BJ (cell line): ENCODE measurements at places on chromosomes 7 and 10. TPM values are rescaled to one million over a fixed set of nuclear protein-coding genes. Genes with fewer than 3 reads are reported as not detected.

The TUBAL3 gene
- polyA plus RNA-seq = not detected in 2 replicates

The PLAC9 gene
- 16.3 and 19.3 TPM in 2 replicates for polyA plus RNA-seq

The COBL gene
- not detected in 2 replicates for polyA plus RNA-seq

The SFTPA1 gene
- polyA plus RNA-seq = not detected in 2 replicates

The TMEM139 gene
- 0.11 and 0.15 TPM in 2 replicates for polyA plus RNA-seq

The TPK1 gene
- 1.2 and 1.5 TPM in 2 replicates for polyA plus RNA-seq

The KLLN gene
- polyA plus RNA-seq = 0.42 and 0.44 TPM in 2 replicates

The CTAGE4 gene
- polyA plus RNA-seq = 0.91 and 0.98 TPM in 2 replicates

The AMZ1 gene
- polyA plus RNA-seq = 2.9 and 3.7 TPM in 2 replicates

The CHN2 gene
- polyA plus RNA-seq = not detected in 2 replicates

The BICC1 gene
- polyA plus RNA-seq = 27.0 and 32.1 TPM in 2 replicates

The OR2A12 gene
- not detected in 2 replicates for polyA plus RNA-seq

The AGBL3 gene
- polyA plus RNA-seq = 0.32 and 0.80 TPM in 2 replicates

The ACSL5 gene
- polyA plus RNA-seq = 1.0 and 1.5 TPM in 2 replicates

GRCh38 chr10:26486304-26486703 lies 48.2 kb downstream of the APBB1IP start:
- DNase-seq = peak; percentile 98

DNA sequence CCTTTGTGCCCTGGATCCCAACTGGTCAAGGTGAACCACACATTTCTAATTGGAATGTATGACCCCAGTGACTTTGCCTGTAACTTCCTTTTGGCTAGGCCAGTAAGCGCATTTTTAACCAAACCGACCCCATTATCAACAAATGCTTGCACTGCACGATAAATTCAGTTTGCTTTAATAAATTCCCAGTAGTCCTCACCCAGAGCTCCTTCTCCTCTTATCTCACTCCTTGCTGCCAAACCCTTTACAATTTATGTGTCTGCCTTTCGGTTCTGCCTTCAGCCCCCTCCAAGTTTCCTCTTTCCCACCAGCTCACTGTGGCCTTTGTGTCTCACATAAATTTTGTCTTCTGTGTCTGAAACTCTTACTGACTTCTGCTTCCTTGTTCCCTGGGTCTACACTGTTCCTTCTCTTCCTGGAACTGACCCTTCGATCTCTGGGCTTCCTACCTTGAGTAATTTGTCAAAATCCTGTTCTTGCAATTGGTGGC lies 59.0 kb downstream of the TBXAS1 start:
- DNase-seq = no peak

GRCh38 chr10:102341038-102341688 lies 54.3 kb upstream of the NFKB2 start:
- no peak for DNase-seq

DNA sequence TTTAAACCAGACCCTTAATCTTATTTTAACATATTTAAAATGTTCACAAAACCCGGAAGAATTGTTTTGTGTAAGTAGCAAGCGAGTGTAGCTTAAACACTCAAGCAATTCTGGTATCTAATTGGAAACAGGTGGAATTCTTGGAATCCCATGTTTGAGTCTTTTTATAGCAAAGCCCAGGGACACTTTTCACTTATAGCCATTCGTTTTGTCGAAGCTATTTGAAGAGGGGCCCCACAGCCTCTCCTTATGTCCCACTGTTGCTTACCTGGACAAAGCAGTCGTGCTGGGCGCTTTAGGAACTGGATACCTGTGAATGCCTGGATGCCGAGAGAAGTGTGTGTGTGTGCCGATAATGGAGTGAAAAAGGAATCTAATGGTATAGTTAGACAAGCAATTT lies 3.3 kb downstream of the CUX1 start:
- no peak for DNase-seq

DNA sequence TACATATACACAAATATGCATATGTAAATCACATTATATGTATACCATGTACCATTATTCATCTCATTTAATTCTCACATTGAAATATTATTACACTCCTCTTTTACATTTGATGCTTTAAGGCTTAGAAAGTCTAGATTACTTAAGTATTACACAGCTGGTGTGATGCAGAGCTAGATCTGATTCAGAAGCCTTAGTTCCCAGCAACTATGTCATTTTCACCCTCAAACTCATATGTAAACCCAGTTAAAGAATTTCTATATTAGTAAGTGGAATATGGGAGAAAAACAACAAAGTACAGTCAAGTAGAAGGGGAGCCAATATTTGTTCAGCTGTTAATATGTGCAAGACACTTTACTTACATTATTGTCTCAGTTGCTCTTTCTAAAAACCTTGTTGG lies 74.3 kb upstream of the CSTF2T start:
- DNase-seq = no peak

- DNase-seq = no peak
Measured at GRCh38 chr7:22884911-22885788, 62.5 kb upstream of the TOMM7 start.

DNA sequence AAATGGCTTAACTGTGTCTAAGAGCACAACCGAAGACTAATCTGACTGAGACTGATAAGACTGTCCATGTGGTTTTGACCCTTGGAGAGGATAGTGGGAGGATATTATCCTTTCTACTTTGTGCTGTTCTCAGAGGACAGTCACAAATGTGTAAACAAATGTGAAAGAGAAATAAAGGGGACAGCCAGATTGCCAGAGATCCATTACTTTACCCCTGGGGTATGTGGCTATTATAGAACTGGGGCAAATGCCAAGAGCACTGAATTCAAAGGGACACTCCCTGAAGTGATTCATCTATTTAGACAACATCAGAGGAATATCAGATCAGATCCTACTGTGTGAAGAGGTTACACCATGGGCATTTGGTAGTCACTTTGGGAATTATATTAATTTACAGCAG lies 154.7 kb downstream of the RNLS start:
- peak; percentile 11 for DNase-seq

GRCh38 chr10:86931872-86932271 lies 25.5 kb downstream of the MMRN2 start:
- no peak for DNase-seq

- no peak for DNase-seq
Measured at GRCh38 chr10:75616076-75616475, 184.7 kb downstream of the LRMDA start.

- DNase-seq = no peak
Measured at GRCh38 chr10:61992059-61992460, 90.6 kb downstream of the ARID5B start.

DNA sequence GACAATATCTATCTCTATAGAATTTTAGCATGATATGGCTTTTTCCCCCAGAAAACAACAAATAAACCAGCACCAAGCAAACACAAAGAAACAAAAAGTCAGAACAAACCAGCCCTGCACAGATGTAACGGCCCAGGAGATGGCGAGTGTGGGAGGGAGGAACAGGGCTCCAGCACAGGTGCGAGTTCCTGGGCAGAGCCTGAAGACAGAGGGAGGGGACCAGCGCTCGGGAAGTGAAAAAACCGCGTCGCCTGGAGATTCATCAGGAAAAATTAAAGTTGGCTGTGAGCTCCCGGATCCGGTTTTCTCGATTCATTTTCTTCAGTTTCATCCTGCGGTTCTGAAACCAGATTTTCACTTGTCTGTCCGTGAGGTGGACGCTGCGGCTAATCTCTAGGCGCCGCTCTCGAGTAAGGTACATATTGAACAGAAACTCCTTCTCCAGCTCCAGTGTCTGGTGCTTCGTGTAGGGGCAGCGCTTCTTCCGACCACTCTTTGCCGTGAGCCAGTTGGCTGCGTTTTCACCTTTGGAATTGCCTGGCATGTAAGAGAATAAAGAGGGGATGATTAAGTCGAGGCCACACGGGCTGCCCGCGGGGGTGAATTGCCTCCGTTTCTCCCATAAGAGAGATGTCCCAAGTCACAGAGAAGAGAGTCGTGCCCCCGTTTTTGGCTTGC lies 2.3 kb downstream of the HOXA10 start:
- DNase-seq = no peak

GRCh38 chr10:67819768-67820204 lies 18.2 kb downstream of the DNAJC12 start:
- DNase-seq = no peak

GRCh38 chr10:30818010-30818660 lies 188.6 kb upstream of the LYZL2 start:
- DNase-seq = no peak

DNA sequence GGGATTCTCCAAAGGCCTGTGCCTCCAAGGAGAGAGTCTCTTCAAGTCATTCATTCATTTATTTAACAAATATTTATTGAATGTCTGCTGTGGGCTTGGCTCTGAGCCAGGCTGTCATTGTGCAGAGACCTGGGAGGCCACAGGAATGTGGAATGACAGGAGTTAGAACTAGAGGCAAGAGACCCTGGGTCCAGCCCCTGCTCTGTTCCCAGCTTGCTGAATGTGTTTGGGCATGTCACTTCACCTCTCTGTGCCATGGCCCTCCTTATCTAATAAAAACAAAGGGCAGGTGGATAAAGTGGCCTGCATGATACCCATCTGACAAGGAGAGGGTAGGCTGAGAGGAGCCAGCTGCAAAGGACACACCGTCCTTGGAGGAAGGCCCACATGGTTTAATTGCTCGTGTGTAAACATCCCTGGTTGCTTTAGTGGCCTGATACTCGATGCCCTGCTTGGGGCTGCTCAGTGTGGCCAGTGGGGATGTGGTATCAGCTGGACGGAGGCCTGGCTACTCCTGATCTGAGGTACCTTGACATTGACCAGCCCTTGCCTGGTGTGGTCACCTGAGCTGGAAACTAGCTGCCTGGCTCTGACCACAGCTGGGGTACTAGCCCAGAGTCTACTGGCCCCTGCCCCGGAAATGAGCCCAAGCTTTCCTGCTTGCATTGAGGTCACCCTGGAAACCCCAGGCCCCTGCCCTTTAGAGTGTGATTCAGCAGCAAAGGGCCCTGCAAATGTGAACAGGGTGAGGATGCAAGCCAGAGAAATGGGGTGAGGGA lies 116.2 kb downstream of the CDH23 start:
- no peak for DNase-seq

GRCh38 chr10:119103903-119104653 lies at the start of gene DENND10:
DENND10 (plus strand) TSS chr10:119104113; CDS start chr10:119104143, 30 bp downstream.
- DNase-seq = no peak

GRCh38 chr7:29853072-29853471 lies 46.8 kb downstream of the WIPF3 start:
- no peak for DNase-seq

GRCh38 chr7:149286811-149287400 lies 24.9 kb downstream of the ZNF783 start:
- DNase-seq = no peak

DNA sequence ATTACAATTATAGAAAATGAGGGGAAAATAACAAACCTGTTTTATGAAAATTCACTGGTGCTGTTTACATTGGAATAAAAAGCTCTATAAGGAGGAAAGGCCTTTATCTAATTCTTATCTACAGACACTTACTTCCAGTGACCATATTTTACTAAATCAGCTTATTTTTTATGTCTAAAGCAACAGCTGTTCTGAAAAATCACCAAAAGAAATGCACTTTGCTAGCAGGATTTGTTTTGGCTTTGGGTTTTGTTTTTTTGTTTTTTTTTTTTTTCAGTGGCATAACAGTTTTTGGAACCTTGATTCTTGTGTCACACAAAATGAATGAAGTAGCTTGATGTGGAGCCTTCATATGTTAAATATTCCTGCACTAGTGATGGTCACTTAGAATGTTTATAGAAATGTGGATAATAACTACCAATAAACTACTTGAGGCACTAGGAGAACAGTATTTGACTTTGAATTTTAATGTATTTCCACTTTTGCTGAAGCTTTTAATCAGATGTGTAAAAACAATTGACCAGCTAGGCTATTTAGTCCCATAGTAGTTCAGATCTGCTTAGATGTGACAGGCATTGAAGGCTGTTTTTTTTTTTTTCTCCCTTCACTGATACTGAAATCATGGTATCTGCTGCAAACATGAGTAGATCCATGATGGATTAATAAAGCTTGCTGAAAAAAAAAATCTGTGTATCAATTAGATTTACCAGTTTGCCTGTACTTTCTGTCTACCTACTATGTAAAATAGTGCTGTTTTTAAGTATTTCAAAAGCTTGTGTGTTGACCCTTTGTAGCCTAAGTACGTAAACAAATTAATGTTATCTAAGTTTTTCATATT lies 2.8 kb downstream of the ARL4A start:
- DNase-seq = no peak

GRCh38 chr10:71492872-71493271 lies 96.2 kb downstream of the CDH23 start:
- no peak for DNase-seq

DNA sequence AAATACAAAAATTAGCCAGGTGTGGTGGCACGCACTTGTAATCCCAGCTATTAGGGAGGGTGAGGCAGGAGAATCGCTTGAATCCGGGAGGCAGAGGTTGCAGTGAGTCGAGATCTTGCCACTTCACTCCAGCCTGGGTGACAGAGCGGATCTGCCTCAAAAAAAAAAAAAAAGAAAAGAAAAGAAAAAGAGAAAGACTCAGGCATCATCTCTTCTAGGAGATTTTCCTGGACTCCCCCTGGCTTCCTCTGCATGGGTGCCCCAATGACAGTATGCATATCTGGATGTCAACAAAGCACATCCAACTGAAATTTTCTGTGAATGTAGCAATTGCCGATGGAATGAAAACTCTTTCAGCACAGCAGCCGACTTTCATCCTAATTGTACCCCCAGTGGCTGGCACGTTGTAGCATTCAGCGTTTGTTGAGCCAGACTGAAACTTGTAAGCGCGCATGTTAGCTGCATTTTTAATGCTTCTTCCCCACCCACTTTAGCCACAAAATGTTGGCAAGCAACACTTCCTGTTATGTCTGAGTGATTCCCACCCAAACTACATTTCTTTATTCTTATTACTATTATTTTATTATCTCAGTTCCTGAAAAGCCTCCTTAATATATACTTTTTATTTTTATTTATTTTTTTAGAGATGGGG lies 70.2 kb downstream of the PRTFDC1 start:
- DNase-seq = no peak

DNA sequence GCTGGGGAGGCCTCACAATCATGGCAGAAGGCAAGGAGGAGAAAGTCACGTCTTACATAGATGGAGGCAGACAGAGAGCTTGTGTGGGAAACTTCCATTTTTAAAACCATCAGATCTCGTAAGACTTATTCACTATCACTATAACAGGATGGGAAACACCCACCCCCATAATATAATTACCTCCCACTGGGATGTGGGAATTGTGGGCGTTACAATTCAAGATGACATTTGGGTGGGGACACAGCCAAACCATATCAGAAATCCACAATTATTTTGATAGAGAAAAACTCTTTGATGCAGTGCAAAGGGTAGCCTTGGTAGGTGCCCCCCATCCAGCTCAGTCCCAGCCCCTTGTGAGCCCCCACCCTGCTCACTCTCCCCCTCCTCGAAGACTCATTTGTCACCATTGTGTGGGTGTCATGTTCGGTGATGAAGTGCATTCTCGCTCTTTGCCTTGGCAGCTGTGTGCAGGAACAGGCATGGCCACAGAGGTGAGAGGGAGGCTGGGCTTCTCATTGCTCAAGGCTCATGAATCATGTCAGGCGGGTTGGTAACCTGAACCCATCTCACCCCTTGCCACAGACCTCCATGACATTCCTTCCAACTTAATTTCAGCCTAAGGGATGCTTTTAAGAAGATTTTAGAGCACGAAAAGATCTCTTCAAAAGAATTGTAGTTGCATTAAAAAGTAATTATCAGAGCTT lies 75.9 kb downstream of the BUB3 start:
- no peak for DNase-seq

GRCh38 chr10:51217505-51217904 lies 143.2 kb downstream of the PRKG1 start:
- no peak for DNase-seq

- DNase-seq = no peak
Measured at GRCh38 chr7:118615681-118616080, 391.2 kb downstream of the ANKRD7 start.

GRCh38 chr7:26081638-26082037 lies 70.4 kb upstream of the NFE2L3 start:
- no peak for DNase-seq
